ENCODE measurements at places on chromosomes 1 and 21. TPM values are rescaled to one million over a fixed set of nuclear protein-coding genes. Genes with fewer than 3 reads are reported as not detected.

RWDD3 gene
- 31.8 TPM for polyA plus RNA-seq

USP25 gene
- polyA plus RNA-seq, result 22.0 TPM

PUM1 gene
- polyA plus RNA-seq, result 56.3 TPM

HAPLN2 gene
- polyA plus RNA-seq, result not detected

PHGDH gene
- polyA plus RNA-seq, result 14.8 TPM

OLFM3 gene
- 29.0 TPM for polyA plus RNA-seq

U2AF1 gene
- polyA plus RNA-seq, result 2.5 TPM

PRCC gene
- 22.9 TPM for polyA plus RNA-seq

WNT9A gene
- not detected for polyA plus RNA-seq

CRYAA gene
- polyA plus RNA-seq, result not detected

PDZK1 gene
- polyA plus RNA-seq, result 5.2 TPM

CD1B gene
- polyA plus RNA-seq, result not detected

All from Purkinje cell (primary cell).